ENCODE measurements at places on chromosomes 5 and 9.
A peak's percentile ranks its signal among the peaks of the same experiment; 100 is the strongest.

DNA sequence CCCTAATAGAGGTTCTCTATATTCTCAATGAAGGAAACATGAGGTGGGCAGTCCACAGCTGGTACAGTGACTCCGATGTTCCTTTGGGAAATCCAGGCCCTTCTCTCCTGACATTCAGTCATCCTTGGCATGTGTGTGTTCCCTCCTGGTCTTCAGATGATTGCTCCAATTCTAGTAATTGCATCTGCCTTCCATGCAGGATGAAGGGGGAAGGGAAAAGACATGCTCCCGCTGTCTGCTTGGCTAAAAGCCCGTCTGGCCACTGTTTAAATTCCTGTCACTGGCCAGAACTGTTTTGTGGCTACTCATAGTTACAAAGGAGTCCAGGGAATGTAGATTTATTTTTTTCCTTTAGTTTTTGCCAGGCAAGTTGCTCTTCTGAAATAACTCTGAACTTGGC lies 65.0 kb downstream of the MAST4 start:
- peak; percentile 83 for DNase-seq

GRCh38 chr5:61582205-61582820 lies 250.3 kb downstream of the ZSWIM6 start:
- DNase-seq = peak; percentile 69

DNA sequence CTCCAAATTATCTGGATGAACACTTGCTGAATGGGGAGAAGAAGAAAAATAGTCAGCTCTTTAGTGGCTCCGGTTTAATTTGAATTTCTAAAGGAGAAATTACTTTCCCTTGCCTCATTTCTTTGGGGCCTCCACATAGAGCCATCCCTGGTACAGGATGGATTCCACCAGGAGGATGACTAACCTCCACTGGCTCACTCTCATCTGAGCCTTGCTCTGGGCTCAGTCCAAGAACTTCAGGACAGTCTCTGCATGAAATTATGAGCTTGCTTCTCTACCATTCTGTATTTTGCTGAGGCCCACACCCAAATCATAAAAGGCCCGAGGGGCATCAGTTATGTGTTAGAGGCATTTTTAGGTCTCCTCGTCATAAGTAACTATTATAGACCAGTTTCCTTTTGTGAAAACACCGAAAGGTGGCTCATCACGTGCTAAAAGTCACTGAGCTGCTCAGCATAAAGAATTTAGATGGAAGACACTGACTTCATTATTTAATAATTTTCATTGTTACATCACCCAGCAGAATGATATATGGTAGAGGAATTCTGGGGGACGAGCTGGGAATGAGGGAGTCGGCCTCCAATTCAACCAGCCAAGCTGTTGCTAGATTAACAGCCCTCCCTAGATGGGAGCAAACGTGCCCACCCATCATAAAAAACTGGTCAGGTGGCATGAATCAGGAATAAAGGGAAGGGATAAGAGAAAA lies 222.1 kb downstream of the TARS1 start:
- peak; percentile 76 for DNase-seq

- DNase-seq = peak; percentile 78
These were observed 101.4 kb downstream of the LHFPL2 start for GRCh38 chr5:78547183-78547582.

GRCh38 chr9:136270173-136270705 lies 24.6 kb upstream of the QSOX2 start:
- DNase-seq = no peak

- DNase-seq = no peak
These were observed 122.1 kb downstream of the NTRK2 start for GRCh38 chr9:84791643-84792042.

DNA sequence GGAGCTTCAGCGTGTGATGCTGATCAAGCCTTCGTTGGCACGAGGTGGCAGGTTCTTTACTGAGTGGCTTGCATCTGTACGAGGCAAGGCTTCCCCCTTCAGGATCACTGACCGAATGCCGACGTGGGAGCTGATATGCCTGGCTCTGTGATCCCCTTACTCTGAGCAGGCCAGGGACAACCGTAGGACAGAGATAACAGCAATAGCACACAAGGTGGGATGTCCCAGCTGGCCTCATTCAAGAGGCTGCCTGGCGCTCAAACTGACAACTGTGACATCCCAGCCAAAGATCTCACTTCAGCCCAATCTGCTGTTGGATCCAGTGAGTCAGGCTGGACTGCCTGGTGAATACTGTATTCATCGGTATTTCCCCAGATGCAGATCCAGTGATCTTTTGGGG lies 199.4 kb upstream of the PANK3 start:
- no peak for DNase-seq
